Thymus (tissue), 14 donors: ENCODE measurements at places on chromosomes 1 and 21. TPM values are rescaled to one million over a fixed set of nuclear protein-coding genes. Genes with fewer than 3 reads are reported as not detected.
A peak's percentile ranks its signal among the peaks of the same experiment; 100 is the strongest.

DNA sequence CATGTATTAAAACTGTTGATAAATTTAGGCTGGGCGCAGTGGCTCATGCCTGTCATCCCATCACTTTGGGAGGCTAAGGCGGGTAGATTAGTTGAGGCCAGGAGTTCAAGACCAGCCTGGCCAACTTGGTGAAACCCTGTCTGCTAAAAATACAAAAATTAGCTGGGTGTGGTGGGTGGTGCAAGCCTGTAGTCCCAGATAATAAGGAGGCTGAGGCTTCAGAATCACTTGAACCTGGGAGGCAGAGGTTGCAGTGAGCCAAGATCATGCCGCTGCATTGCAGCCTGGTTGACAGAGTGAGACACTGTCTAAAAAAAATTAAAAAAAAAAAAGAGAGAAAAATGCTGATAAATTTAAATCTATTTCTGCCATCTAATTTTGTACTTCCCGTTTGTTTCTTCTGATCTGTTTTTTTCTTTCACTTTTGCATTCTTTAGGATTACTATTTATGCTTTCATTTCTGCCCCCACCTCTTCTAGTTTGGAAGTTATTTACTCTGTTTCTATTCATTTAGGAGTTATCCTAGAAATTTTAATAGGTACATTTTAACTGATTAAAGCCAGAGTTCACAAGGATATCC is 3.2 kb upstream of the DENND1B start:
- H3K36me3 ChIP-seq, result no peaks in the 10 kb centered on the region
- peaks cover 16% of the 10 kb centered on the region for H3K4me1 ChIP-seq
- H3K27ac ChIP-seq, result no peak overlapping the region
- H3K4me3 ChIP-seq, result no peak overlapping the region

DNA sequence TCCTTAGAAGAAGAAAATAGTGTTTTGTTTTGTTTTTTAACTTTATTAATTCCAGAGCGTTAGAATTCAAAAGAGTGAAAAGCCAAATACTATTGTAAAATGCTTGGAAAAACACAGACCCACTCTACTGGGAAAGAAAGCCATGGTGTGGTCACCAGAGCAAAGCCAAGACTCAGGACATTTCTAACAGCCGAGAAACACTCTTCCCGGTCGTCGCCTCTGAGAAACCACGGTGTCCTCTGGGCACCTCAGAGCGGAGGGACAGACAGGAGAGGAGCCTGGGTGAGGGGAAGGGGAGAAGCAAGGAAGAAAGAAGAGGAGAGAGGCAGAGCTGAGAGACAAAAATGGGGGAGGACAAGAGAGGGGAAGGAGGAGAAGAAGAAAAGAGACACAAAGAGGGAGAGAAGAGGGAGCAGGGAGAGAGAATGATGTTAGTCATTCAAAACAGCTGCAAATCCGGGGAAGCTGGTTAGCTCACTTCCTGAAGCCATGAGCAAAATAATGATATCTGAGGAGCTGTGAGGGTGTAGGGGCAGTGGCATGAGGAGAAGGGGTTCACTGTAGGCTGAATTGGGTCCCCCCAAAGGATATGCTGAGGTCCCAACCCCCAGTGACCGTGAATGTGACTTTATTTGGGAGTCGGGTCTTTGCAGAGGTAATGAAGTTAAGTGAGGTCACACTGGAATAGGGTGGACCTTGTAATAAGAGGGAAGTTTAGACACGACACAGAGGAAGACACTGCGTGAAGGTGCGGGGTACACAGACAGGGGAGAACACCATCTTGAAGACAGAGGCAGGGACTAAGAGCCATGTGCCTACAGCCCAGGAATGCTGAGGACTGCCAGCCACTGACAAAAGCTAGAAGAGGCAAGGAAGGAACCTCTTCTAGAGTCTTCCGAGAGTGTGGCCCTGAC is 58.2 kb upstream of the DMRTB1 start:
- no peaks in the 10 kb centered on the region for H3K4me1 ChIP-seq
- no peak overlapping the region for H3K27ac ChIP-seq
- no peaks in the 10 kb centered on the region for H3K36me3 ChIP-seq
- H3K4me3 ChIP-seq, result no peak overlapping the region

- no peak for DNase-seq
- no peak overlapping the region for H3K27ac ChIP-seq
- no peak overlapping the region for H3K4me3 ChIP-seq
Measured at GRCh38 chr1:197464044-197464443, 196.0 kb downstream of the CRB1 start.

UTS2 gene
- total RNA-seq, result 1.1 TPM

DNA sequence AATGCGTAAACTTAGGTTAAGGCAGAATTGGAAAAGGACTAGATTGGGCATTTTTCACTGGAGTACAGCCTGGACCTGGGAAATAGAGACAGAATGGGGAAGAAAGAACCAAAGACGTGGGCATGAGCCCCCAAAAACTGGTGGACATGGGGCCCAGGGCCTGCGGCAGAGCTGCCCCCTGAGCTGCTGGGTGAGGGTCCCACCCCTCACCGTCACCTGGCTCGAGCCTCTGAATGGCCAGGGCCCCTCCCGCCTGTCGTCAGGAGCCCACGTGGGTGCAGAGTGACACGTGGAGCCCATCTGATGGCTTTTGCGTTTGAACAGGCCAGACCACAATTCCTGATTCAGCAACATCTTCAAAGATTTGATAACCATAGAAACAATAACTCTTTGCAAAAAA is 360.9 kb upstream of the VAMP3 start:
- no peak overlapping the region for H3K27ac ChIP-seq
- DNase-seq, result no peak
- no peaks in the 10 kb centered on the region for H3K36me3 ChIP-seq

DNA sequence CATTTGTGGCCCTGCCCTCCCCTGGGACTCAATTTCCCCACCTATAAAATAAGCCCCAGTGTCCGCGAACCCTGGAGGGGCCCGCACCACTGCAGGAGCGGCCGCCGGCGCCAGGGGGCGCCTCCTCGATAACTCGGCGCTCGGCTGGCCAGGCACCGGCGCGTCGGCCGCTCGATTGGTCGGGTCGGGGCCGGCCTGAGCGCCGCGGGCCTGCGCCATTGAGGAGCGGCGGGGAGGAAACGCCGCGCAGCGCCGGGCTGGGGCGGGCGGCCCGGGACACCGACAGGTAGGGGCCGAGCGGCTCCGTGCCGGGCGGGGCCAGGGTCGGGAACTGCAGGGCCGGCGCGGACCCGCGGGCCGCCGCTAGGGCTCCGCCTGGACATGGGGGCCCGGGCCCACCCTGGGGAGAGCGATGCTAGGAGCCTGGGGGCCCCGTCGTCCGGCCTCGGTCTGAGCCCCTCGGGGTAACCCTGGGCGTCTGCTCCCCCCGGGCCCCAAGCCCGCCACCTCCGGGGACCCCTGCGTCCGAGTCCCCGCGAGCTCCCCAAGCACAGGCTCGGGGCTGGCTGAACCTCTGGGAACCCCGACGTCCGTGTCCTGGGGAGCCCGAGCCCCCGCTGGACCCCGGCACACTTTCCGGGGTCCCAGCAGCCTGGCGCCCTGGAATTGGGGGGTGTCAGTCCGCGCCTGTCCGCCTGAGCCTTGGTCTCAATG is at the start of gene VPS13D:
Gene VPS13D (plus strand): TSS at position 196 of the 714 bp plus-strand sequence. CDS start 4,237 bp downstream, outside the sequence.
- peak within 1 kb of the TSS; percentile 89 for H3K4me3 ChIP-seq
- peaks cover 2% of the 10 kb centered on the region for H3K36me3 ChIP-seq
- H3K27me3 ChIP-seq, result no peaks in the 10 kb centered on the region
- DNase-seq, result no peak

DNA sequence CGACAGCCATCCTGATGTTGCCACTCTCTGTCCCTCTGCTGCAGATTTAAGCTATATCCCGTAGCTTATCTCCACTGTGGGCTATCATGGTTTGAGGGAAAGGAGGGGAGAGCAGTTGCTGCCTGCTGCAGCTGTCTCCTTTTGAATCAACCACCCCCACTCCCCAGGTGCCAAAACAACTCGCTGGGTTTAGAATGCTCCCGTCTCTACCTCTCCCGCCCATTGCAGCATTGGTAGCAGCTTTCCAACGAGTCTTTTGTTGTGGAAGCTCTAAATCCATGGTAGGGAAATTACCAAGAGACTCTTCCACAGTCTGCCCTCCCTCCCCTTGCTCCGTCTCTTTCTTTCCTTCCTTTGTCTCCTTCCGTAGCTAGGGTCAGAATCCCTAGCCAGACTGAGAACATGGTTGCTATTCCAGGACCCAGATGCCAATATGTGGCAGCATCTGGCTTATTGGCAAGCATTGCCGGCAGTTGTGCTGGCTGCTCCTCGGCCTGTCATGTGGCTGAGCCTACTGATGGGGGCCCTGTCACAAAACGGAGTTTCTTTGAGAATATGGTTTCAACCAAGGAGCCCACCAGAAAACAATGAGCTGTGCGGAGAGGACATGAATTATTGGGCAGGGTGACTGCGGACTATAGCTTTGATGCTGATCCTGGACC is 230.7 kb downstream of the RPS6KC1 start:
- no peaks in the 10 kb centered on the region for H3K27me3 ChIP-seq
- DNase-seq, result no peak
- no peak overlapping the region for H3K27ac ChIP-seq
- H3K4me3 ChIP-seq, result no peak overlapping the region
- no peaks in the 10 kb centered on the region for H3K4me1 ChIP-seq

- DNase-seq, result peak; percentile 58
- H3K4me1 ChIP-seq, result no peaks in the 10 kb centered on the region
- H3K27me3 ChIP-seq, result peaks cover 2% of the 10 kb centered on the region
- H3K36me3 ChIP-seq, result no peaks in the 10 kb centered on the region
- no peak overlapping the region for H3K27ac ChIP-seq
Measured at GRCh38 chr1:200306944-200307754, 102.7 kb downstream of the ZNF281 start.

RGSL1 gene
- total RNA-seq, result not detected

GRCh38 chr1:116370181-116370580 is 2.9 kb upstream of the ATP1A1 start:
- no peaks in the 10 kb centered on the region for H3K27me3 ChIP-seq
- H3K36me3 ChIP-seq, result no peaks in the 10 kb centered on the region
- no peak overlapping the region for H3K27ac ChIP-seq
- no peak overlapping the region for H3K4me3 ChIP-seq
- peaks cover 11% of the 10 kb centered on the region for H3K4me1 ChIP-seq
- no peak for DNase-seq

NFIA gene
- total RNA-seq, result 7.9 TPM

TDRD5 gene
- total RNA-seq, result 0.52 TPM

DNA sequence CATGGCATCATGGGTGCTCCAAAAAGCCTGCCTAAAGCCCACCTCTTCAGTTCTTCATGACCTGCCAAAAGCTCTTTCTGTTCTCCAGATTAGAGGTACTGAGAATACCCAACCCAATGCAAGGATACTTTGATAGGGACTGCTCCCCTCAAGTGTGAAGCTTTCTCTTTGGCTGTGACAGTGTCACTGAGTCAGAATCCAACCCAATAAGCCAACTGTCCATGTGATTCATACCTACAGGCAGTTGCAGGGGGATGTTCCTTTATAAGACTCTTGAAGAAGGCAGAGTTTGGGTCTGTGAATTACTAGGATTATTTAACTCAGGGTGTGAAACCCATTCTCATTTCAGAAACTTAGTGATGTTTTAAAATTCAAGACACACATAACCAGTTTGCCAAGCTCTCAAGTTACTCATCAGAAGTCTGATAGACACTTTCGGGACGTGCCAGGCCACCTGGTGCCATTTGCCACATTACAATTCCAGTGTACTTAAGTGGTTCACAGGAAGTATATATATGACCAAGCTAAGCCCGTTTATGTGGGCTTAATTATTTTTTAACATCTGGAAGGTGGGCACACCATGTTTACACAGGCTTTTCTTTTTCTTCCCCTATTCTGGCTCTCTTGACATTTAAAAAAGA is 265.8 kb downstream of the NFIA start:
- H3K27me3 ChIP-seq, result no peaks in the 10 kb centered on the region
- H3K4me1 ChIP-seq, result no peaks in the 10 kb centered on the region
- no peaks in the 10 kb centered on the region for H3K36me3 ChIP-seq
- peak overlapping the region; percentile 31 for H3K27ac ChIP-seq
- DNase-seq, result no peak
- H3K4me3 ChIP-seq, result no peak overlapping the region

RPE65 gene
- 0.24 TPM for total RNA-seq

- no peaks in the 10 kb centered on the region for H3K27me3 ChIP-seq
- H3K4me3 ChIP-seq, result no peak overlapping the region
- no peak for DNase-seq
- H3K27ac ChIP-seq, result no peak overlapping the region
- H3K4me1 ChIP-seq, result no peaks in the 10 kb centered on the region
Measured at GRCh38 chr1:113531321-113531720, 141.0 kb downstream of the MAGI3 start.

OR10Z1 gene
- under 0.01 TPM for total RNA-seq

DNA sequence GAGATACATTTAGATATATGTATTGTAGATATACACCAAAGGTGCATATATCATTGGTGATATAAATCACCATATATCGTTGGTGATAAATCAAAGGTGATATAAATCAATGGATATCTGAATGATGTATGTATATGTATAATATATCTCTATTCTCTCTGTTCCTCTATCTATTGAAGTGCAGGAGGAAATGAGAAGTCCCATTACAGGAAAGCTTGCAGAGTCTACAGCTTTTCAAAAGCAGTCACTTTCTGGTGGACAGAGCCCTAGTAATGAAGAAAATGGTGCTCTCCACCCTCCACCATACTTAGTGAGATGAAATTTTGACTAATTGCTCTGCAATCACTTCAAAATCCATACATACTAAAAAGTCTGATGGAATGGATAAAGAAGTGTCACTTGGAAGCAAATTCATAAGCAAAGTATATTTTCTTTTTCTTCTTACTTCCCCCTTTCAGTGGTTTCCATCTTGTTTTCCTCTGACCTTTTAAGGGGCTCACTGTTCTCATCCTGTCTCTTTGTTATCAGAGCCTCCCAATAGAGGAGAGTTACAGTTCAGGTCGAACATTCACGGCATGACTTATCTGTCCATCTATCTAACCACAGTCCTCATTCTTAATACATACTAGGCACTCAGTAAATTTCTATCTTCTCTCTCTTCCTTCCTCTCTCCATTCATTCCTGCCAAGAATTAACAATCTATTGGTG is 227.2 kb downstream of the KCNJ6 start:
- H3K36me3 ChIP-seq, result no peaks in the 10 kb centered on the region
- no peak overlapping the region for H3K27ac ChIP-seq
- H3K4me3 ChIP-seq, result no peak overlapping the region
- no peak for DNase-seq

KRTAP7-1 gene
- total RNA-seq, result not detected
